ENCODE measurements at places on chromosomes 4 and X.

- no peak for DNase-seq
Observed at GRCh38 chr4:3441501-3442459, at the start of gene HGFAC. Gene HGFAC (plus strand): TSS chr4:3441968. CDS start chr4:3442002, 34 bp downstream.

DNA sequence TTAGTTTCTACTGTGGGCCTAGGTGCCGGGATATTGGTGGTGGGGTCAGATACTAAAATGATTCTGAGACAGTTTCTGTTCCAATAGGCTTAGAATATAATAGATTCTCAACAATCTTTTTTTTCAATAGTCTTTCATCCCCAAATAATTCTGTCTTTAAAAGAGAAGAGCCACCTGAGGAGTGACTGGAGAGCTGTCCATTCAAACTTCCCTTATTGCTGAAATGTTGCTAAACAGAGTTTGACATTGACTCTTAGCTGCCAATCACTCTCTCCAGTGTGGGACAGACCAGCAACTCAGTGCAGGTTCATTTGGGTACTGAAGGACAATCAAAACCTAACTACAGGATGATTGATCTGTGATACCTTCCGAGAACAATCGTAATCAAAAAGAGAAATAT, 12.4 kb upstream of the ADH7 start:
- DNase-seq, result no peak

DNA sequence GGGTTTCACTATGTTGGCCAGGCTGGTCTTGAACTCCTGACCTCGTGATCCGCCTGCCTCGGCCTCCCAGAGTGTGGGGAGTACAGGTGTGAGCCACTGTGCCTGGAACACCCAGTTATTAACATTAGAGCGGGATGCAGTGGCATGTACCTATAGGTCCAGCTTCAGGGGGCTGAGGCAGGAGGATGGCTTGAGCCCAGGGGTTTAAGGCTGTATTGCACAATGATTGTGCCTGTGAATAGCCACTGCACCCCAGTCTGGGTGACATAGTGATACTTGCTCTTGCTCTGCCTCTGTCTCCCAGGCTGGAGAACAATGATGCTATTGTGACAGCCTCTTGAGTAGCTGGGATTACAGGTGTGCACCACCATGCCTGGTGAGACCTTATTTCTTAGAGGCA, 39.8 kb downstream of the FAM193A start:
- DNase-seq, result no peak

GRCh38 chrX:122771933-122772332, 412.1 kb upstream of the GRIA3 start:
- no peak for DNase-seq

DNA sequence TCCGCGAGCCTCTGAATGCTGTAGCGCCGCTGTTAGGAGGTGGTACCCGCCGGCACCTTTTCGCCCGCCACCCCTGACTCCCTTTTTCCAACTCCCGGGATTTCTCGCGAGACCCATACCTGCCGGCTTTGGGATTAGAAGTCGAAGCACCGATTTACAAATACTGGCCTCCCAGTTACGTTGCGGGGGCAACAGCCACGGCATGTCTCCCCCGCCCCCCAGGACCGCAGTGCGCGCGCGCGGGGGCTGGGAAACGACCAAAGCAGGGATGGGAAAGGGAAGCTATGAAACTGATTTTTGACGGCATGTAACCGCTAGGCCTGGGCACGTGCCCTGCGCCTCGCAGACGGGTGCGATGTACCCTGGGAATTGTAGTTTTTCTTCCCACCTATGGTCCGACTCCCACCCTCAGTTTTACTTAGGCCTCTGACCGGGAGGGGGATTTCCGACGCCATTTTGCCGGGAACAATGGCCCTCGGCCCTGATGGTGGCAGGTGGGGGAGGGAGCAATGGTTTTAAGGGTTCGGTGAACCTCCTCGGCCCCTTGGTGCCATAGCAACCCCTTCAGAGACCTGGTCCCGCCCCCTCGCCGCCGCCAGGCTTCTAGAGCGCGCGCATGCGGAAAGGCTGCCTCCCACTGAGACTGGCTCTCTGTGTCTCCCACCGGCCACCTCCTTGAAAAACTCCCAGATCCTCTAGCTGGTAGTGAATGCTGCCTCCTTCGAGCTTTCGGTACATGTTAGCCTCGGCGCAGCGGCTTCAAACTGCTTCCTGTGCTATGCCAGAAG, 772 bp upstream of the WNK3 start:
- no peak for DNase-seq

GRCh38 chr4:13527192-13527980, 16.9 kb downstream of the NKX3-2 start:
- no peak for DNase-seq

GRCh38 chr4:15428611-15429010, 778 bp downstream of the C1QTNF7 start:
- no peak for DNase-seq

- no peak for DNase-seq
Observed at GRCh38 chr4:94525993-94526728, 74.4 kb downstream of the PDLIM5 start.

Measured in ascending aorta (tissue), 2 donors.